Effector memory CD8-positive, alpha-beta T cell (primary cell): ENCODE measurements at places on chromosomes 5 and 9.

DNA sequence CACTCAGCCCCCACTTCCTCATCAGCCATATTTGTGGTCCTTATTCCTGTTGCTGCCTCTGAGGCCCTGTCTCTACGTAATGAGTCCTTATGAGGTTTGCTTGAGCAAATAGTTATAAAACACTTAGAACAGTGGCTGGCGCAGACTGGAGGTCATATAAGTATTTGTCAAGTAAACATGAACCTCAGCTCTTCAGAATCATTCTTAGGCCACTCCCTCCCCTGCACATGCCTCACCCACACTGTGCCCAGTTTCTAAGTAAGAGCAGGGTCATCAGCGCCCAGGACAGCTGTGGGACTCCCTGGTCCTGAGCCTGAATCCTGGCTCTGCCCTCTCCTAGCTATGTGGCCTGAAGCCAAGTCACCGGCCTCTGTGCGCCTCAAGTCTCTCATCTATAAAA lies 4.0 kb downstream of the ST6GALNAC4 start:
- no peak for DNase-seq

DNA sequence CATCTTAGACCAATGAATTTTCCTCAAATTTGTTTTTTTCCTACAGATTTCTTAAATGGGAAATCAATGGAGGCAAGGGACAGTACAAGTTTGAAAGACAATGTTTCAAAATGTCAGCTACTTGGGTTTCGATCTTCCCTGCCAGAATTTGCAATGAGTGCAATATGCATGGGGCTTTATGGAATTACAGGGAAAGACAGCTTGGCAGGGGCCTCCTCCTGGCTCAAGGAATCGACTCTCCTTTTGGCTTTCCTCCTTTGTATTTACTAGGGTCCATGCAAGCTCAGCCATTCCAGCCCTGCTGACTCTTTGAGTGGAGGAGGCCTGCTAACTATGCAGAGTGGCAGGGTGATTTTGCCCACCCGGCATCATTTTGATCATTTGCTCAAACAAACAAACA lies 63.2 kb downstream of the MED27 start:
- no peak for DNase-seq

- no peak for DNase-seq
Observed at GRCh38 chr9:76321195-76321828, 72.9 kb downstream of the RFK start.

GRCh38 chr5:11054014-11054413 lies 293.0 kb upstream of the DAP start:
- DNase-seq = no peak

- DNase-seq = no peak
Observed at GRCh38 chr9:3721096-3721495, 195.3 kb upstream of the RFX3 start.

DNA sequence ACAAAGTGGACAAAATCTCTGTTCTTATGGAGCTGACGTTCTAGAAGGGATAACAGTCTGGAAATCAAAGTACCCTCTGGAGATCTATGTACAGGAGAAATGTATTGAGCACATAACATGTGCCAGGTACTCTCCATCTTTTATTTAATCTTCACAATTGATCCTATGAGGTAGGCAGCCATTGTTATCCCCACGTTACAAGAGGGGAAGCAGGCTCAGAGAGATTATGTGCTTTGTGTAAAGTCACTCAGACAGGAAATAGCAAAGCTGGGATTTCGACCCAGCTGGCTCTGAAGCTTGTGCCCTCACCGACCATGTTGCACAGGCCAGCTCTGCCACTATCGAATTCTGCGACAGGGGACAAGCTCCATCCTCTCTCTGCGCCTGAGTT lies 21.5 kb downstream of the PDGFRB start:
- DNase-seq = no peak

DNA sequence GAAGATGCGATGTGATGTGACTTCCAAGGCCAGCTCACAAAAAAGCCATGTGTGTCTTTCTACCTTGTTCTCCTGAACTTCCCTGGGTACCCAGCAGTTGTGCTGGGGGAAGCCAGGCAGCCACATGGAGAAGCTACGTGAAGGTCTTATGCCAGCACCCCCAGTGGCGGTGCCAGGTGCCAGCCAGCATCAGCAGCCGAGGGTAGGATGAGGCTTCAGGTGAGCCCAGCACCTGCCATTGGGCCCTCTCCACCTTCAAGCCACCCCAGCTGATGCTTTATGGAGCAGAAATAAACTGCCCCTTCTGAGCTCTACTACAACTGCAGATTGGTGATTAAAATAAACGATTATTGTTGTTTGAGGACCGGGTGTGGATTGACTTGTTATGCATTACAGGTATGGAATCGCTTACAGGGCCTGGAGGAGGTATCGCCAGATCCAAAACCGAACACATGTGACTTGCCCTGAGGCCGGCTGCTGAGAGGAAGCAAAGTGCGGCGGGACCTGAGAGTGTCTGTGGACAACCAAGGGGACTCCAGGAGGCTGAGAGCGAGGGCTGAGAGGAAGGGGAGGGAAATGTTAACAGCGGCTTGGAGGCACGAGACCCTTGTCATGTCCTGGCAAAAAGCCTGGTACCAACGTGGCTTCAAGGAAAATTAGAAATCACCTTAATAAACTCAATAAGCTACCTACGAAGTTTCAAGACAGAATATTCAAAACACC lies 36.0 kb upstream of the OLFM1 start:
- DNase-seq = no peak

DNA sequence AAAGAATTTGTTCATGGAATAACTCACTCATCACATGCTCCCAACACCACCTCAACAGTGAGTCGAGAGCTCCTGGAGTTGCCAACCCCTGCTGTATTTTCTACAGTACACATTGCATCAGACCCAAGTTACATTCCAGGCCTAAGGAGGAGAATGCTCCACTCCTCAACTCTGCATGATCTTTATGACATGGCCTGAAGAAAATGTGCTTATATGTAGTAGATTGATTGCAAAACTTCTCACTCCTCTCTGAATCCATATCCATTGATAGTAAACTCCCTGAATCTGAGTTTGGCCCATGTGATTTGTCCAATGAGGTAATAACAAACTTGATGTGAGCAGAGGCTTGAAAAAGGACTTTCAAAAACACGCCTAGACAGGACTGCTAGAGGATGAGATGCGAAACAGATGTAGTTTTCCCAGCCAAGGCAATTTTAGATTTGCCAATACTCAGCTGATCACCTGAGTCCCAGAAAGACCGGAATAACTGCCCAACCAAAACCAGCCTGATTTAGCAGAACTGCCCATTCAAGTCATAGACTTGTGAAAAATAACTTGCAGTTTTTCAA lies 29.0 kb upstream of the PAPPA start:
- DNase-seq = no peak

DNA sequence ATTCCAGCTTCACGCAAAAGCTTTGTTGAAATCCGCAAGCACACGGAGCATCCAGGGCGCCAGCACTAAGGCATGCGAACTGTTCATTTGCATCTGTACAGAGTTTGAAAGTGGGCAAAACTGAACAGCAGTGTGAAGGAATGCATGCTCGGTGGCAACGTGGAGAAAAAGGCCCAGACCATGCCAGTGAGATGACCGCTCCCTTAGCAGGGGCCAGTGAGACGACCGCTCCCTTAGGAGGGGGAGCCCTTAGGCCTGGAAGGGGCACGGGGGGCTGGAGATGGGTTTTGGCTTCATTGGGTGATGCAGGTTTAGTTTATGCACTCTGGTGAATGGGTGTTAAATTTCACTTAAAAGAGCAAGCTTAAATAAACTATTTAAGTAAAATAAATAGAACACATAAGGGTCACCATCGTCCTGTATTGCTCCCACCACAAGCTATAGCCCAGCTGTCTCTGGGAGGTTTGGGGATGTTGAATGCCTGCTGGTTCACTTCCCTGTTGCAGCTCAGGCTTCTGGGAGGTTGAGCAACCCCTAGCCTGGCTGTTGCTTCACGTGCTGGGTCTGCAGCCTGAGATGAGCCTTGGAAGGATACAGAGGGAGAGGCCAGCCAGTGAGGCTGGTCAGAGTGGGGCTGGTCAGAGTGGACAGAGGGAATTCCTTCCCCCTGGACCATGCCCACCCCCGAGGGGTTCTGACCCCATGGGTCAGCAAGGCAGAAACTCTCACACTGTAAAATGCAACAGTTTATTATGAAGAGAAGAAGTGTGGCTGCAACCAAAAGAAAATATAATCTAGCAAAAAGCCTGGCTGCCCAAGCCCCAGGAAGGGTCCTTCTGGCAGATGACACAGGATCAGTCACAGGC lies 4.6 kb upstream of the FCN1 start:
- no peak for DNase-seq

DNA sequence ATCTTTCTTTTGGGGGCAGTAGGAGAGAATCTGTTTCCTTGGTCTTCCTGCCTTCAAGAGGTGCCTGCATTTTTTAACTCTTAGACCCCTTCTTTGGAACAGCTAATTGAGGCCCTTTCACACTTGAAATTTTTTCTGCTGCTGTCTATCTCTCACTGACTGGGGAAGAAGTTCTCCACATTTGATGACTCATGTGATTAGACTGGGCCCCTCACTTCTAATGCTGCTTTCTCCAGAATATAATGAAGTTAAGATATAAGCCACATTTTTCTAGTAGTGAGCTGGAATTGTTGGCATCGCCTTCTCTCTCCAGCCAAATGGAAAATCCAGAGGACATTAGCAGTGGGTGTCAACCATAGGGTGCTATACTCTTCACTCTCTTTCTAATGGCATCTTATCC lies 12.4 kb downstream of the ZNF474 start:
- DNase-seq = no peak

GRCh38 chr5:155871623-155872022 lies 455.3 kb upstream of the SGCD start:
- no peak for DNase-seq

DNA sequence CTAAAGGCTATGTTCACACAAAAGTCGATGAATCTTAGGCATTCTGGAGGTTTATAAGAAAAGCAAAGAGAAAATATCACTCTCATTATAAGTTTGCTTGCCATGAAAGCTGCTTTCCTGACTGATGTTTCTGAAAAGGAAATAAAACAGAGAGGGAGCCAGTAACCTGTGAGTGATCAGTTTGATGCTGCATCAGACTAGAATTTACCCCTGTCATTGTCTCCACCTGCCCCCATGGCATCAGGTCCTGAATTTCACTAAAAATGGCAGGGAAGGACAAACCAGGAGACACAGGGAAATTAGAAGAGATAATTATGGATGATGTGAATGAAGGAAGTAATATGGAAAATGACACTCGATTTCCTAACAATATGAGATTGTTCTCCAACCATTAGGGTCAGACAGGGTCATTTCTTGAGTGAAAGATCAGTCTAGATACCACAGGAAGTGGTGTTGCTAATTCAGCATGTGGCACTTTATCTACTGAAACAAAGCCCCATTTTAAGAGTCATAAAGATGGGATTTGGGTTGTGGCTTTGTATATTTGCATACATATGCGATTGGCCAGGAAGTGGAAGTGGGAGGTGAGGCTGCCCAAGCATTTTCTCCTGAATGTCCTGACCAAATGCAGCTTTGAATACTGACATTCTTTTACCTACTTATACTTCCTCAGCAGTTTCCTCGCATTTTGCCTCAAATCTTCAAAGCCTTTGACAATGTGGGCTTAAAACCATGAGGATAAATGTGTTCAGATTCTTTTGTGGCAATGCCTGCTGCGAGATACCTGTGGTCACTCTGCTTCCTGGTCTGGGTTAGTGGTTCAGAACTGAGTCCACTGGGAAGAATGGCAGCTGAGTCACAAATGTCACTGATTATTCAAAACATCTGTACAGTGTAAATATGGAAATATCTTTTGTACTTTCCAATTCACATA lies 29.7 kb downstream of the MEGF10 start:
- DNase-seq = no peak

DNA sequence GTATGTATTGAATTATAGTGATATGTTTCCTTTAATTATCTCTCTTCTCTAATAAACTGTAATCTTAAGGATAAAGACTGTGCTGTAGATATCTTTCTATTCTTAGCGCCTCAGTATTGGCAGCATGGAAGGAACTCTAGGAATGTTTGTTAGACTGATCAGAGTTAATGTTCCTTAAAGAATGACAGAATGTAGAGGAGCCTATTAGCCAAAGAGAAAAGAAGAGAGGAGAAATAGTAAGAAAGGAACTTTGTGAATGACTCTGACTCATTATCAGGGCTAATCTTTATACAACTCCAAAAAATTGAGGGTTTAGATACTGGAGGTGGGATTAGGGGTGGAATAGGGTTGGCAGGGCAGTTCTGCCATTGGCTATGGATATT lies 59.0 kb upstream of the NUDT12 start:
- no peak for DNase-seq

- DNase-seq = no peak
Observed at GRCh38 chr9:72583370-72583769, 62.0 kb downstream of the TMC1 start.

DNA sequence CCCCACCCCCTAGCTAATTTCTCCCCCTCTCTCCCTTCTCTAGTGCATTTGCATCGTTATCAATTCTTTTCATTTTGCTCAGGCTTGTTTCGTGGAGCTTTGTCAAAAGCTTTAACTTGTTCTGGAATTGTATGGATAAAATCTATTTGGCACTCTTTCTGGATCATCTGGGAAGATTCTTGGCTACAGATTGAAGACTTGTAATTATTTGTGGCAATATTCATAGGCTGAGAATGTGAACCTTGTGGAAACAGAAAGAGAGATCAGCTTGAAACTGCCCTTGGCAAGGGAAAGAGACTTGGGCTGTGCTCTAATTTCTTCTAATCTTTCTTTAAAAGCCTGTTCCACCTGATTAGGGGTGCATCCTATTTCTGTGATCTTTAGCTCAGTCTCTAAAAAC lies 340.6 kb upstream of the DAB2 start:
- DNase-seq = no peak

DNA sequence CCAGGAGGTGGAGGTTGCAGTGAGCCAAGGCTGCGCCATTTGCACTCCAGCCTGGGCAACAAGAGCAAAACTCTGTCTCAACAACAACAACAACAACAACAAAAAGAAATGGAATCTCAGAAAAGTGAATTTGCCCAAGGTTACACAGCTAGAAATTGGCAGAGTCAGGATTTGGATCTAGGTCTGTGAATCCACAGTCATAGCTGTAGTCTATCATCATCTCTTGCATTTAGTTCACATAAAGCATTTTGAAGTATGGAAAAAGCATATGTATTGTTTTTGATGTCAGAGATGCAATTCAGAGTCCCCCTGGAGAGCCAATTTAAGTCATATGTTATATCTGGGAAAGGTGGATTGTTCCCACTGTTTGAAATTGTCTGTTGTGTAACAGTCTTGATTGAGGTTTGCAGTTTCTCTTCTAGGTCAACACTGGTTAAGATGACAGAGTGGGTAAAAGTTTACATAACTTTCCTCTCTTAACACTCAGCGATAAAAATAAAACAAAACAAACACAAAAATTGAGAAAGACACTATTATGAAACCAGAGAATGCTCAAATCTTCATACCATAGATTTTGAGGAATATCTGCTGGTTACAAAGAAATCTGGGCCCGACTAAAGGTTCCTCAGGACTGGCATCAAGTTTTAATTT lies 21.5 kb upstream of the GPR21 start:
- no peak for DNase-seq

GRCh38 chr9:72935595-72935994 lies 17.3 kb downstream of the ALDH1A1 start:
- DNase-seq = no peak

DNA sequence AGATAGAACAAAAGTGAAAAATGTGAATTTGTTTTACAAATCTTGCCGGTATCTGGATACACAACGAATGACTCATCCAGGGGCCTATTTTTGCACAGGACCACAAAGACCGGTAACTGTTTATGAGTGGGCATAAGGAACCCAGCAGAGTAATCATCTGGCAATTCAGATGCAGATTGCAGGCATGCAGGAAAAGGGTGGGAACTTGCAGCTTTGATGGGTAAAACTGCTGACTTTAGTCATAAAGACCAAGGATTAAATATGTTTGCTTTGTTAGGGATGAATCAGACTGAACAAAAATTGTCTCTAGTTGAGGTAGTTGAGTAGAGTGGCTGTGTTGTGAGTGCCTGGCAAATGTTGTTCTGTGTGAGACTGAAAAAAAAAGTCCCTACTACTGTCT lies 309.6 kb upstream of the CCNH start:
- no peak for DNase-seq
